ENCODE measurements at places on chromosomes 5 and 9.

- DNase-seq = no peak
These were observed 62.1 kb upstream of the FANCC start for GRCh38 chr9:95379630-95380029.

- DNase-seq = no peak
These were observed 443.8 kb downstream of the SPOCK1 start for GRCh38 chr5:137055271-137055872.

DNA sequence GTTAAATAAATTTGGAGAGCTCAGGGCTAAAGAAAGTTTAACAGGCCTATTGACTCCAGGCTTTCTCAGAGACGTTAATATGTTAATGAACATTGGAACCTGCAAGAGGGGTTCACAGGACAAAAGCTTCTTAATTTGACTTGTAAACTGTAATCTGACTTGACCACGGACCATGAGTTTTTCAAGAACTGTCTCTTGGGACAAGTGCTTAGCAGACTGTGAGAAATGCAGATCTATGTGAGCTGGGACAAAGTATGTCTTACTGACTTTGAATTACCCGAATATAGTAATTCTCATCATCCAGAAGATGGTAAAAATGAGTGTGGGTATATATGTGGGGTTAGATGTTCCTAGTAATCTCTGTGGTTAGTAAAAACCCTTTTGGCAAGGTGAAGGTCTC is 186.6 kb downstream of the ATP10B start:
- no peak for DNase-seq

- no peak for DNase-seq
These were observed at the start of gene PDLIM4 for GRCh38 chr5:132257131-132258101. PDLIM4 (plus strand) TSS chr5:132257696; CDS start chr5:132257735, 39 bp downstream.

DNA sequence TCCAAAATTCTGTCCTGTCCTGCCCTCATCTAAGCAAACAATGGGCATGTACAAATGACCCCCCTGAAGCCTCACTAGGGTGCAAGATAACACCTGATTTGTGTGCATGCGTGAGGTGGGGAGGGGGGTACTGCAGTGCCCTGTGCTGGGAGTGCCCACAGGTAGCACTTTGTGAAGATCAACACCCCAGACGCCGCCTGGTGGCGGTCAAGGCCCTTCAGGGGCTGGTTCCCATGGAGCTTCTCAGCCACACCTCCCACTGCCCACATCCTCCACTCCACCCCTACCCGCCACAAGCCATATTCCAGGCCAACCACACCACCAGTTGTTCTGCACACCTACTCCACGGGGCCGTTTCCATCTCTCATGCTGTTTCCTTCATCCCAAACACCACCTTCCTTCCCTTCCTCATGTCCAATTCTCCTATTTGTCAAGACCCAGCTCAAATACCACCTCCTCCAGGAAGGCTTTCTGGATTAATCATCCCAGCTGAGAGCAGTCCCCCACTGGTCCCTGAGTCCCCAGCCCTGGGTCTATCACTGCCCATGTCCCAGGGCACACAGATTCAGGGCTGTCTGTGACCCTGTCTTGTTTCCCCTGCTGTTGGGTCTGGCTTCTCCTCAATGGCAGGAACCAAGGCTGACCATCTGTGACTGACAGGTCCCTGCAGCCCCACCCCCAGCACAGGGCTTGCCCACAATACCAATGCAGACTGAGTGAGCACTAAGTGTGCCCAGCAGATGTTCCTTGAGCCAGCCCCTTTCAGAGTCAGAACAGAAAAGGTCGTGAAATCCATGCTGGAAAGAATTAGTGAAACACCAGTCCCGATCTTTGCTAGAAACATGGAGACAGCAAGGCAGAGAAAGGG is 178.4 kb downstream of the PAX5 start:
- DNase-seq = peak; percentile 13

GRCh38 chr5:4374866-4375265 is 765.3 kb upstream of the ADAMTS16 start:
- no peak for DNase-seq

DNA sequence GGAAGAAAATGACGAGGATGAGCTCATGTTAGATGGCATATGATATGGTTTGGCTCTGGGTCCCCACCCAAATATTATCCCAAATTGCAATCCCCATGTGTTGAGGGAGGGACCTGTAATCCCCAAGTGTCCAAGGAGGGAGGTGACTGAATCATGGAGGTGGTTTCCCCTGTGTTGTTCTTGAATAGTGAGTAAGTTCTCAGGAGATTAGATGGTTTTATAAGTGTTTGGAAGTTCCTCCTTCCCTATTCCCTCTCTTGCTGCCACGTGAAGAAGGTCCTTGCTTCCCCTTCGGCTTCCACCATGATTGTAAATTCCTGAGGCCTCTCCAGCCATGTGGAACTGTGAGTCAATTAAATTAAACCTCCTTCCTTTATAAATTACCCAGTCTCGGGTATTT is 10.1 kb downstream of the EDIL3 start:
- DNase-seq = no peak

GRCh38 chr5:137090721-137091120 is 408.4 kb downstream of the SPOCK1 start:
- DNase-seq = no peak

- no peak for DNase-seq
These were observed 192.0 kb downstream of the MTRR start for GRCh38 chr5:8060953-8061429.

DNA sequence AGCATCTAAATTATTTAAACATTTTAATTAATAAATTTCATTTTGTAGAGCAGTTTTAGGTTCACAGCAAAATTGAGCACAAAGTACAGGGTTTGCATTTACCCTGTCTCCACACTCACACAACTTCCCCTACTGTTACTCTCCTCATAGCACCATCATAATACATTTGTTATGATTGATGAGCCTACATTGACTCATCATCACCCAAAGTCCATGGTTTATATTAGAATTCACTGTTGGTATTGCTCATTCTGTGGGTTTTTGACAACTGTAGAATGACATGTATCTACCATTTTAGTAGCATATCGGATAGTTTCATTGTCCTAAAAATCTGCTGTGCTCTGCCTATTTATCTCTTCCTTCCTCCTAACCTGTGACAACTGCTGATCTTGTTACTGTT is 411.1 kb upstream of the MPDZ start:
- DNase-seq = no peak

DNA sequence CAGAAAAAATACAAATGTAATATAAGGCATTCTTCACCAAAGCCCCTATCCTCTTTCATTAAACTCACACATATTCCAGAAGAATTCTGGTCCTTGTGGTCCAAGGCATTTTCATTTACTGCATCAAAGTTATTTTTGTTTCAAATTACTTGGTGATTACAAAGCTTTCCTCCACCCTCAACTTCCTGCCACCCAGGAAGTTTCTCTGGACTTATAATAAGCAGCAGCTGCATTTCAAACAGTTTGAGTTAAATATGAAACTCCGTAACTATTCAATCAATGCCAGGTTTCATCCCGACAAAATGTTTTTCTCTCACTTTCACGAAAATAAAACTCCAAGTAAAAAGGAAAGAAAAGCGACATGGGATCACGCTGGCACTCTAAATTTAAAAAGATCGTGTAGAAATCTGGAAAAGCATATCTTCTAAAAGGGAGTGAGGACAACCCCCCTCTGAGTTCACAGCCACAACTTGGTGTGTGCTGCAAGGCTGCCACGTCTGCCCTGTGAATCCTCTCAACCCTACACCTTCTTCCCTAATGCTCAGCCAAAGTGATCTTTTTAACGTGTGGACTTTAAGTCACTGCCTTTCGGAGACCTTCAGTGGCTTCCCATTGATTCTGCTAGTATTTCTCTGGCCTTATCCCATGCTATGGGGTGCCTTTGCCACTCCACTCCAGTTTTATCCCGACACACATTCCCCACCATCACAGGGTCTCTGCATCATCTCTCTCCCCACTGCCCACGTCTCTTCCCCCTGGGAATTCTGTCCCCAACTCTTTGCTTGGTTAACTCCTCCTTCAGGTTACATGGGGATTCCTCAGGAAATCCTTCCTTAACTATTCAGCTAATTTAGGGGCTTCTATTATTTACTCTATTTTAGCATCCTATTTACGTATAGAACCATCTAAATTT is 91.1 kb upstream of the CER1 start:
- DNase-seq = no peak

GRCh38 chr5:180669661-180670060 is 20.3 kb upstream of the FLT4 start:
- no peak for DNase-seq

GRCh38 chr5:31066655-31067328 is 126.7 kb upstream of the CDH6 start:
- no peak for DNase-seq

Data from inflammatory macrophage treated with lipopolysaccharide for 1 hour (primary cell).